Activated CD8-positive, alpha-beta T cell treated with anti-CD3 and anti-CD28 coated beads for 36 hours (primary cell): ENCODE measurements at places on chromosomes 3 and 15. TPM values are rescaled to one million over a fixed set of nuclear protein-coding genes. Genes with fewer than 3 reads are reported as not detected.
A peak's percentile ranks its signal among the peaks of the same experiment; 100 is the strongest.

DNA sequence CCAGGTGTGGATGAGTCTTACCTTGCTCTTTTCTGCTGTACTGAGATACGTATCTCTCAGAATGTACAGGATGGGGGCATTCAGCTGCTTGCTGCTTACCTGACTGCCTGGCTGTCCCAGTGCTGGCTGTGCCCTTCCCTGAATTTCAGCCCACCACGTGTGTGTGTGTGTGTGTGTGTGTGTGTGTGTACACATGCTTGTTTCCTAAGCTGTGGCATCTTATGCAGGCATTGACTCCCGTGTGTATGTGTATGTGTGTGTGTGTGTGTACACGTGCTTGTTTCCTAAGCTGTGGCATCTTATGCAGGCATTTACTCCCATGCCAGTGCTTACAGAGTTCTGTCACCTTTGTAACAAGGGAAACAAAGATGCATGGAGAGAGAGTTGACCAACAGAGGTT, 60.4 kb upstream of the PLXNA1 start:
- no peaks in the 10 kb centered on the region for H3K27me3 ChIP-seq
- no peak overlapping the region for H3K4me3 ChIP-seq
- H3K27ac ChIP-seq = no peak overlapping the region
- peaks cover 4% of the 10 kb centered on the region for H3K36me3 ChIP-seq
- DNase-seq = no peak

- H3K4me1 ChIP-seq = no peaks in the 10 kb centered on the region
- no peak overlapping the region for H3K4me3 ChIP-seq
- no peaks in the 10 kb centered on the region for H3K36me3 ChIP-seq
- no peak for DNase-seq
- no peak overlapping the region for H3K27ac ChIP-seq
Observed at GRCh38 chr3:124804875-124805274, 74.6 kb downstream of the UMPS start.

- peaks cover 54% of the 10 kb centered on the region for H3K36me3 ChIP-seq
- peak overlapping the region; percentile 11 for H3K27ac ChIP-seq
- no peak for DNase-seq
- H3K4me1 ChIP-seq = peaks cover 47% of the 10 kb centered on the region
- no peaks in the 10 kb centered on the region for H3K27me3 ChIP-seq
Observed at GRCh38 chr3:4742359-4742758, 236.9 kb upstream of the BHLHE40 start.

Gene PAQR9
- total RNA-seq = not detected

- peaks cover 28% of the 10 kb centered on the region for H3K36me3 ChIP-seq
- H3K4me3 ChIP-seq = peak overlapping the region; percentile 84
- DNase-seq = no peak
- peaks cover 43% of the 10 kb centered on the region for H3K4me1 ChIP-seq
Observed at GRCh38 chr3:100402256-100402655, 917 bp downstream of the LNP1 start.

DNA sequence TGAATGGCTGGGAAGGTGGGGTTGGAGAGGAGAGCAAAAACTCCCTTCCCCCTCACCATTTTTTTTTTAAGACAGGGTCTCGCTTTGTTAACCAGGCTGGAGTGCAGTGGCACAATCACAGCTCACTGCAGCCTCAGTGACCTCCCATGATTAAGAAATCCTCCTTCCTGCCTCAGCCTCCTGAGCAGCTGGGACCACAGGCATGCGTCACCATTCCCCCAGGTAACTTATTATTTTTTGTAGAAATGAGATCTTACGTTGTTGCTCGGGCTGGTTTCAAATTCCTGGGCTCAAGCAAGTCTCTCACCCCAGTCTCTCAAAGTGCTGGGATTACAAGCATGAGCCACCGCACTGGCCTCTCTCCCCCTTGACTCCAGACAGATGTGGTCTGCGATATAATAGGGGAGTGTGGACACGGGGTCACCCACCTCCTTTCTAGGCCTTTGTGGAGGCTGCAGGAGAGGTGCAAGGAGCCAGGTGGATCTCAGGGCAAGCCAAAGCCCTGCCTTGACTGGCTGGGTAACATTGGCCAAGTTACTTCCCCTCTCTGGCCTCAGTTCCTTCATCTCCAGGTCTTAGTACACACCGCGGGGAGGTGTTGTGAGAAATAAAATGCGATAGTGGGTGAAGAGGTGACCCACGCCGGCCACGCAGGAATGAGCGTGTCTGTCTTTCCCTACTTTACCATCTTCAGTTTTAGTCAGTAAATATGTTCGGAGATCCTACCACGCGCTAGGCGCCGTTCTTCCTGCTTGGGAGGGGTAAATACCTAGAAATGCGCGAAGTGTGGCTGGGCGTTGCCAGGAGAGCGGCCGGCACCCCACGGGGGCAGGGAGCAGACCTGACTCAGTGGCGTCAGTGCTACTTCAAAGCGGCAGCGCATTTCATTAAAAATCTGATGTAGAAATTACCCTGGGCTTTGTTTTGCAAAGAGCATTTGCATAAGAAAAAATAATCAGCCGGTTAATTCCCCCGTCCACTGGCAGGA, 20.2 kb upstream of the CORO2B start:
- no peak overlapping the region for H3K27ac ChIP-seq
- no peaks in the 10 kb centered on the region for H3K36me3 ChIP-seq
- H3K27me3 ChIP-seq = peaks cover 43% of the 10 kb centered on the region
- peak; percentile 20 for DNase-seq
- peaks cover 14% of the 10 kb centered on the region for H3K4me1 ChIP-seq

Gene RASL12
- total RNA-seq = not detected

DNA sequence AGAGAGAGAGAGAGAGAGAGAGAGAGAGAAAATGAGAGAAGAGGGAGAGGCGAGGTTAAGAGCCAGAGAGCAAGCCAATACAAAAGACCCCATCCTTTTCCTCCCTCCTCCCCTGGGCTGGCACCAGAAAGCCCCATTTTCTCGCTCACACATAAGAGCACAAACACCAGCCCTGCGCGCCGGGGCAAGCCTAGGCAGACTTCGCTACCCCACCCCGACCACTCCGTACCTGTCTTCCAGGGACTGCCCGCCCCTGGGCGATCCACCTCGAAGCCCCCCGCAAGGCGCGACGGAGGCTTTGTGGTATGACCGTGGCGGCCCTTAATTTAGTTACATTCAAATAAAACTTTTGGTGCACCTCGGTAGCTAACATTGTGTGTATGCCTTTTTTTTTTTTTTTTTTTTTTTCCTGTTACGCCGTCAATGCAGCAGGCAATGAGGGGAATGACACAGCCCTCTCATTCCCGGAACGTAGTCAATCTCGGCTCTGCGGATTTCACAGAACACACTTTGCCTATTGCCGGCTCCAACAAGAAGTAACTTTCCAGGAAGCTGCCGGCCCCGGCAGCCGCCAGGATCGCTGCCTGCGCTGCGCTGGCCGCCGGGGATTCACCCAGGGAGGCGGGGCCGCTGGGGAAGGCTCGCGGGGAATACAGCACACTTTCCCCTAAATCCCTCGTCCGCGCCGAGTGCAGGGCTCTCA, 7.7 kb downstream of the BCL6 start:
- DNase-seq = peak; percentile 63
- peaks cover 42% of the 10 kb centered on the region for H3K4me1 ChIP-seq
- no peaks in the 10 kb centered on the region for H3K27me3 ChIP-seq
- H3K27ac ChIP-seq = peak overlapping the region; percentile 98
- peaks cover 3% of the 10 kb centered on the region for H3K36me3 ChIP-seq

GRCh38 chr3:52343946-52344600, 28.0 kb downstream of the DNAH1 start:
- H3K27ac ChIP-seq = no peak overlapping the region
- DNase-seq = no peak

Gene RBP2
- not detected for total RNA-seq

GRCh38 chr3:32255345-32255744, 16.9 kb downstream of the CMTM8 start:
- H3K27me3 ChIP-seq = peaks cover 1% of the 10 kb centered on the region
- no peak for DNase-seq
- H3K4me1 ChIP-seq = peaks cover 5% of the 10 kb centered on the region

- H3K4me3 ChIP-seq = no peak overlapping the region
- H3K27ac ChIP-seq = no peak overlapping the region
- DNase-seq = peak; percentile 64
- H3K36me3 ChIP-seq = no peaks in the 10 kb centered on the region
Observed at GRCh38 chr3:194084284-194084683, 51.7 kb upstream of the HES1 start.

Gene TRH
- not detected for total RNA-seq

DNA sequence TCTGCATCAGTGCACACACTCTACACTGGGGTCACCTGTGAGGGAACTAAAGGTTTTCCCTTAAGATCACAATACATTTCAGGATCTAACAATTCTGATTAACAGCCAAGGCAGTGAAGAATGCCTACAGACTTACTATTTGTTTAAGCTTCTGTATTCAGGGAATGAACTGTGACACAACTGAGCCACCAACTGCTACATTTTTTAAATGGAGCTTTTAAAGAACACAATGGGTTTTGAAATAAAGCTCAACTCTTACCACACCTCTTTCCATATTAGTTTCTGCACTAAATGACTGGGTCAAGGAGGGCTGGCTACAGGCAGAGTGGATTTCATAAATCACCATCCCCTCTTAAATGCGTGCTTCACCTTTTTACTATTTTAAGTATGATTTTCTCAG, 100.2 kb downstream of the TMCC1 start:
- no peaks in the 10 kb centered on the region for H3K36me3 ChIP-seq
- DNase-seq = no peak
- peaks cover 20% of the 10 kb centered on the region for H3K4me1 ChIP-seq
- H3K4me3 ChIP-seq = no peak overlapping the region
- no peak overlapping the region for H3K27ac ChIP-seq
- H3K27me3 ChIP-seq = no peaks in the 10 kb centered on the region

Gene NTRK3
- not detected for total RNA-seq

DNA sequence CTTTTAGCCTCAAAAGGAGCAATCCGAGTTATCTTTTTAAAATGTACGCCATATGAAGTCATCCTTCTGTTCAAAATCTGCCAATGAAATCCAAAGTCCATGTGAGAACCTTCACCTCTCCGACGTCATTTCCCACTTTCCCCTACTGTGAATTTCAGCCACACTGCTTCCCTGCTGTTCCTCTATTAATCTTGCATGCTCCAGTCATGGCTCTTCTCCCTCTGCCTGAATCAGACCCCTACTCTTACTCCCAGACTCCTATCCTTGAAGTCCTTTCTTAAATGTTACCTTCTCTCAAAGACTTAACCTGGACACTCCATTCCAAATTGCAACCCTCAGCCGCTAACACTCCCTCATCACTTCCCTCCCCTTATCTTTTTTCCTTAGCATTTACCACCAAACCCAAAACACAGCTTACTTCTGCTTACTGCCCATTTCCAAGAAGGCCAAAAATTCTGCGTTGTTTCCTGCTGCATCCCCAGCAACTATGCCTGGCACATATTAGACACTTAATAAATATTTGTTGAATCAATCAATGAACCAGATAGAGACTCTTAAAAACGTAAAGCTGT, 1.2 kb downstream of the NKIRAS1 start:
- no peak for DNase-seq
- peaks cover 38% of the 10 kb centered on the region for H3K36me3 ChIP-seq
- peak overlapping the region; percentile 99 for H3K27ac ChIP-seq

Gene HTR3E
- total RNA-seq = not detected

DNA sequence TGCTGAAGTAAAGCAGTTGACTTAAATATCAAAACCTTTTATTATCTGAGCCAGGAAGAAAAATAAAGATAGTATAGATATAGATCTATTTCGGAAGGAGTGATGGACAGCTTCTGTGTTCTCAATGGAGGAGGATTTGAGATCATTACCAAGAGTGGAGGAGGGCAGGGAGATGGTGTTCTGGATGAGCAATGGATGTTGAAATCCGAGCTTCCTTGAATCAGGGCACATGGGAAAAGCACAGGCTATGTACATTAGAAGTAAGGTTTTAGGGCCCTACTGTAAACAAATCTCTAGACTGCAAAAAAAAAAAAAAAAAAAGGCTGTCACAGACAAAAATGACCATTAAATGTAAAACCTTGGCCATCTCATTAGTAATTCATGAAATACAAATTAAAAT, 43.2 kb downstream of the GTPBP8 start:
- no peak for DNase-seq
- no peak overlapping the region for H3K27ac ChIP-seq
- no peak overlapping the region for H3K4me3 ChIP-seq
- no peaks in the 10 kb centered on the region for H3K4me1 ChIP-seq
- no peaks in the 10 kb centered on the region for H3K27me3 ChIP-seq

GRCh38 chr3:64049832-64050231, 26.5 kb upstream of the PSMD6 start:
- H3K4me1 ChIP-seq = peaks cover 6% of the 10 kb centered on the region
- H3K27ac ChIP-seq = no peak overlapping the region
- peaks cover 18% of the 10 kb centered on the region for H3K27me3 ChIP-seq

Gene SPRED1
- 0.77 TPM for total RNA-seq

DNA sequence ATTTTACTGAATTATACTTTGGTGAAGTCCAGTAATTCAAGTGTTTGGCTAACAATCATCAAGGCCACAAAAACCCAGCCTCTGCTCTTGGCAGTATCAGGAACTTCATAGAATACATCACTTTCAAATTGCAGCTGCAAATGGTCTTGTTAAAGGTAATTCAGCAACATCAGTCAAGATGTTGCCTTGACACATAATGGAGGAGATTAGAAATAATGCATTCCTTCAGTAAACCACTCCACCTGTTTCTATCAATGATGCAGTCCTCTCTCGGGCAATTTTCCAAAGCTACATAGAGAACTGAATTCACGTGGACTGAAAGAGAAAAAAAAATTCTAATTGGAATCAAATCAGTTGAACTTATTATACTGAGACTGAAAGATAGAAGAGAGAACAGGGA, 279.3 kb downstream of the VGLL3 start:
- H3K4me1 ChIP-seq = no peaks in the 10 kb centered on the region
- H3K4me3 ChIP-seq = no peak overlapping the region
- no peak overlapping the region for H3K27ac ChIP-seq
- no peaks in the 10 kb centered on the region for H3K27me3 ChIP-seq
- H3K36me3 ChIP-seq = no peaks in the 10 kb centered on the region

Gene SLC28A1
- not detected for total RNA-seq

Gene NLGN1
- not detected for total RNA-seq

DNA sequence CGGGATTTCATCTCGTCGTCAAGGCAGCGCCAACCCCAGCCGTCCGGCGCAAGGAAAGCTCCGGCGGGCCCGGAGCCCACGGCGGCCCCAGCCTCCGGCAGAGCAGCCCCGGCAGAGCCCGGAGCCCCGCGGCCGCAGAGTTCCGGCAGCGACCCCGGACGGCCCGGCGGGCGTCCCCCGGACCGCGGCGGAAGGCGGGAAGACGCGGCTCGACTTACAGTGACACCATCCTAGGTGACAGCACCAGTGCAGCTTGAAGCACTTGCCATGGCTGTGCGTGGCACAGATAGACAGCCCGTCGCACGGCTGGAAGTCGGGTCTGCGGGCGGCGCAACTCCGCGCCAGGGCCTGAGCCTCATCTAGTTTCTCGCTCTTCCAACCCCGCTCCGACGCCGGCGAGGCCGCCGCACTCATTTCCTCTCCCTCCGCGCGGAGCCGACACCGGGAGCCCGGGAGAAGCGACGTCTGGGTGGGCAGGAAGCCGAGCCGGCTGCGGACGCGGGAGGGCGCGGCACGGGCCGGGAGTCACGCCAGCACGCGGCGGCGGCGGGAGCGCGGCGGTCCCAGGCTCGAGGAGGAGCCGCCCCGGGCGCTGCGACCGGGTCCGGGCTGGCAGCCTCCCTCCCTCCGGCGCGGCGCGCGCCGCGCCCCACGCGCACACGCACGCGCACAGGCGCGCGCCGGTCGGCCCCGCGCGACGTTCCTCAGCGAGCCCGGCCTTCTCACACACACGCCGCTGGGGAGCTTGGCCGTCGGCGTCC, at the start of gene C3orf70:
Gene C3orf70 (minus strand): TSS at position 651 of the 761 bp plus-strand sequence. CDS start 237 bp downstream, at position 414.
- H3K27ac ChIP-seq = no peak within 1 kb of the TSS
- peaks cover 2% of the 10 kb centered on the region for H3K4me1 ChIP-seq
- H3K27me3 ChIP-seq = peaks cover 30% of the 10 kb centered on the region
- H3K4me3 ChIP-seq = peak within 1 kb of the TSS; percentile 67
- no peaks in the 10 kb centered on the region for H3K36me3 ChIP-seq
- DNase-seq = peak; percentile 42

- no peak overlapping the region for H3K27ac ChIP-seq
- no peaks in the 10 kb centered on the region for H3K4me1 ChIP-seq
Observed at GRCh38 chr3:183018421-183019192, 38.3 kb upstream of the DCUN1D1 start.
